Neural crest cell (in vitro differentiated cells): ENCODE measurements at places on chromosomes 5 and 9. TPM values are rescaled to one million over a fixed set of nuclear protein-coding genes. Genes with fewer than 3 reads are reported as not detected.

Gene MAMDC2
- total RNA-seq, result 0.21 and 0.25 TPM in 2 replicates

Gene TNFSF15
- not detected in 2 replicates for total RNA-seq

Gene EMB
- total RNA-seq, result 16.9 and 20.5 TPM in 2 replicates

Gene NKD2
- 15.6 and 20.6 TPM in 2 replicates for total RNA-seq

Gene PCDHGB5
- 0.91 and 1.5 TPM in 2 replicates for total RNA-seq

Gene AK3
- 59.0 and 67.4 TPM in 2 replicates for total RNA-seq

Gene PSMD5
- 54.3 and 54.5 TPM in 2 replicates for total RNA-seq

Gene ANXA6
- total RNA-seq, result 142 and 151 TPM in 2 replicates

Gene DNAI1
- total RNA-seq, result 1.5 and 1.9 TPM in 2 replicates

Gene ANKRD55
- 0.16 TPM in 1 of 2 replicates, not detected in the other for total RNA-seq

Gene CDH6
- 233 and 247 TPM in 2 replicates for total RNA-seq

Gene SLC25A2
- total RNA-seq, result 0.72 and 1.1 TPM in 2 replicates

Gene OTP
- total RNA-seq, result 2.1 and 3.1 TPM in 2 replicates

Gene MRRF
- 40.1 and 42.4 TPM in 2 replicates for total RNA-seq

Gene C5orf52
- total RNA-seq, result not detected in 2 replicates

Gene IL5
- total RNA-seq, result not detected in 2 replicates

Gene ACO1
- total RNA-seq, result 33.7 and 33.9 TPM in 2 replicates

Gene LCN15
- not detected in 2 replicates for total RNA-seq

Gene CDO1
- 27.6 and 28.9 TPM in 2 replicates for total RNA-seq

Gene ST6GALNAC4
- total RNA-seq, result 12.6 and 14.5 TPM in 2 replicates

Gene PTGER4
- total RNA-seq, result not detected in 2 replicates

Gene PFN3
- total RNA-seq, result not detected in 2 replicates

Gene TMC1
- 0.33 and 0.36 TPM in 2 replicates for total RNA-seq

Gene DNAJC25
- 6.0 and 6.3 TPM in 2 replicates for total RNA-seq

Gene CARD9
- total RNA-seq, result 1.3 and 1.4 TPM in 2 replicates

Gene CD72
- total RNA-seq, result 1.4 and 2.0 TPM in 2 replicates

Gene FAM219A
- 20.6 and 20.9 TPM in 2 replicates for total RNA-seq

Gene FAM221B
- total RNA-seq, result 0.19 and 0.43 TPM in 2 replicates

Gene AGTPBP1
- 42.4 and 43.0 TPM in 2 replicates for total RNA-seq

Gene SH3PXD2B
- 86.1 and 89.1 TPM in 2 replicates for total RNA-seq

Gene HAND1
- not detected in 2 replicates for total RNA-seq

Gene BTNL3
- total RNA-seq, result not detected in 2 replicates

Gene CYSRT1
- total RNA-seq, result 1.2 and 1.6 TPM in 2 replicates

Gene PCDHA8
- total RNA-seq, result 1.9 and 2.3 TPM in 2 replicates

Gene SCAI
- total RNA-seq, result 13.1 and 15.2 TPM in 2 replicates

Gene RELL2
- total RNA-seq, result 6.5 and 6.9 TPM in 2 replicates

Gene TMEM38B
- total RNA-seq, result 34.1 and 34.9 TPM in 2 replicates

Gene C5
- total RNA-seq, result 8.3 and 9.4 TPM in 2 replicates

Gene CYLC2
- not detected in 2 replicates for total RNA-seq

Gene TMEM171
- total RNA-seq, result not detected in 2 replicates

Gene HOMER1
- 28.1 and 29.3 TPM in 2 replicates for total RNA-seq

Gene GABRG2
- 0.26 and 2.8 TPM in 2 replicates for total RNA-seq

Gene DPYSL3
- 98.9 and 102 TPM in 2 replicates for total RNA-seq

Gene LCN12
- 0.50 and 1.1 TPM in 2 replicates for total RNA-seq

Gene TEX48
- total RNA-seq, result not detected in 2 replicates

Gene ENHO
- total RNA-seq, result 12.0 and 13.2 TPM in 2 replicates

Gene LURAP1L
- total RNA-seq, result 0.27 and 0.40 TPM in 2 replicates
